Activated CD4-positive, alpha-beta T cell treated with anti-CD3 and anti-CD28 coated beads, Interleukin-2, amount 10 ng/mL, durations not matched to agents 7 days and 5 days (primary cell): ENCODE measurements at places on chromosomes 3 and 15. TPM values are rescaled to one million over a fixed set of nuclear protein-coding genes. Genes with fewer than 3 reads are reported as not detected.

GRCh38 chr3:180059356-180059755 lies 22.6 kb upstream of the PEX5L start:
- no peaks in the 10 kb centered on the region for H3K4me1 ChIP-seq
- H3K36me3 ChIP-seq, result no peaks in the 10 kb centered on the region
- no peak for DNase-seq
- H3K4me3 ChIP-seq, result no peak overlapping the region

DNA sequence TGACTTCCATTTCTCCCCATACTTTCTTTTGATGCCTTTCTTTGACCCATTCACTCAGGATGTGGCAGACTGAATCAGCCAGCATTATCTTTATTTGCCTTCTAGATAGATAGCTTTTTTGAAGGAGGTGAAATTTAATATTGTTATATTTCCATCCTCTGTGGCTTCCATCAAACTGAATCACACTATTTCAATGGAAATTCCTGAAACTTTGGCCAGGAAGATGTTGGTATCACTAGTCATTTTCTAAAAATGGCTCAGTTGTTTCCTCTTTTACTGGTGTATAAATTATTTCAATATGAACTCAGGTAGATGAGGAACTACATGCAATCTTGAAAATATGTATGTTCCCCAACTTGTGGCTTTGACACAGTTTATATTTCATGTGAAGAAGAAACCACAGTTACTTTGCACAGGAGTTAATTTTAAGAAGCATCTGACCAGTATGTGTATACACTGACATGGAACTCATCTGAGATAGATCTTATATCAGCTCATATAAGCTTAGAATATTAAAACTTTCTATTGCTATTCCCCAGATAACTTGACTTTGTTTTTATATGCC lies 248.3 kb downstream of the CGGBP1 start:
- DNase-seq, result no peak
- H3K27ac ChIP-seq, result no peak overlapping the region
- H3K4me3 ChIP-seq, result no peak overlapping the region
- peaks cover 1% of the 10 kb centered on the region for H3K4me1 ChIP-seq
- H3K36me3 ChIP-seq, result no peaks in the 10 kb centered on the region

- no peak overlapping the region for H3K27ac ChIP-seq
- H3K4me1 ChIP-seq, result no peaks in the 10 kb centered on the region
- H3K4me3 ChIP-seq, result no peak overlapping the region
- no peaks in the 10 kb centered on the region for H3K27me3 ChIP-seq
- no peak for DNase-seq
Observed at GRCh38 chr3:3615533-3615932, 183.7 kb upstream of the LRRN1 start.

DNA sequence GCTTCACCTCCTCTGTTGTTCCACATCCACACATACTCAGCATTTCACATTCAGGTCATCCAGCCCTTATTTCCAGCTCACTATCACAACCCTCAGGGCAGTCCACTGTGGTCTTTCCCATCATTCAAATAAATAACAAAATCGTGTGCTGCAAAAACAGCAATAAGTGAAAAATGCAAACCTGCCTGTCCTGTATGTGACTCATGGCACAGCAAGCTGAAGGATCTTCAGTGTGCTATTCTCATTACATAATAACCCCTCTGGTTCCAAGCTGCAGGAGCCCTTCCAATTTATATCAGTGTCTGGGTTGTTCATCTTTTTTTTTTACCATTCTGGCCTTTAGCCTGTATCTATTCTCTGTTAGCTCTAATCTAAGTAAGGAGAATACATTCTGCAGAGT lies 185.3 kb upstream of the UBE2E2 start:
- no peaks in the 10 kb centered on the region for H3K36me3 ChIP-seq
- H3K4me1 ChIP-seq, result no peaks in the 10 kb centered on the region
- H3K27ac ChIP-seq, result no peak overlapping the region
- DNase-seq, result no peak
- H3K4me3 ChIP-seq, result no peak overlapping the region

GRCh38 chr3:35946121-35946853 lies 307.0 kb downstream of the ARPP21 start:
- H3K4me1 ChIP-seq, result no peaks in the 10 kb centered on the region
- no peak overlapping the region for H3K27ac ChIP-seq
- H3K4me3 ChIP-seq, result no peak overlapping the region
- H3K36me3 ChIP-seq, result no peaks in the 10 kb centered on the region
- H3K27me3 ChIP-seq, result no peaks in the 10 kb centered on the region

PLA2G4F gene
- total RNA-seq, result not detected

DNA sequence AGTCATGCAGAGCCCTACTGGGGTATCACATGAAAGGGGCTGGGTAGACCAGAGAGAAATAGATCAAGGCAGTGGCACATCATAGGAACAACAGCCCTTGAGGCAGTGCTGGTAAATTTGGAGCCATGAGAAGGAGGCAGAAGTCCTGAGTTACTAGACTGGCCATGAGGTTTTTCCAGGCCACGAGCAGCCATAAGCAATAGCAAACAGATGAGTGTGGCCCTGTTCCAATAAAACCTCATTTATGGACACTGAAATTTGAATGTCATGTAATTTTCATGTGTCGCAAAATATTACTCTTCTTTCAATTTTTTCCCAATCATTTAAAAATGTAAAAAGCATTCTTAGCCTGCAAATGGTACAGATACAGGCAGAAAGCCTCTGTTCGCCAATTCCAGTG lies 28.1 kb upstream of the LRRN1 start:
- H3K36me3 ChIP-seq, result no peaks in the 10 kb centered on the region
- H3K27ac ChIP-seq, result no peak overlapping the region
- no peaks in the 10 kb centered on the region for H3K4me1 ChIP-seq

DNA sequence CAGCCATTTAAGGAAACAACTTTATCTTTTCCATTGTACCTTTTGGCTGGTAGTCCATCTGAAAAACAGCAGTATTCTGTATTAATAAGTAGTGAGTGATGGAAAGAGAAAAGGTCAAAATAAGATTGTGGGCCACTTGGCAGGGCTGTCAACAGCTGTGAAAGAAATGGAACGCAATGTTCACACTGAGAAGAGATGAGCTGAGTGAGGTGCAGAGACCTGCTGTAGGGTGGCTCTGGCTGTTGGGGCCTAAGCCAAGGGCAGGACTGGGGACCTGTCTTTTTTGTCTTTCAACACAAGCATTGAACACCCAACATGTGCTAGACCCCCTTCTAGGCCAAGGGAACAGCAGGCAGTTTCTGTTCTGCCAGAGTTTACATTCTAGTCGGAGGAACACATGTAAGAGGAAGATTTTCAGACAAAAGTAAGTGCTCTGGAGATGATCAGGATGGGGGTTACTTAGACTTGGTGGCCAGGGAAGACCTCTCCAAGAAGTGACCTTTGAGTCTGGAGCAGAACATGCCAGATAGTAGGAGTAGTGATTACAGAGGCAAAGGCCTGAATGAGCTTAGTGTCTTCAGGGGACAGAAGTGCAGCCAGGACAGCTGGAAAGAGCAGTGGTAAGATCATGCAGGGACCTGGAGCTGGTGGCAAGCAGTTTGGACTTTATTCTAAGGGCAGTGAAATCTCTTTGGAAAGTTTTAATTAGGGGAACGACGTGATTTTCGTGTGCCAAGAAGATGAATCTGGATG lies 29.6 kb downstream of the TSEN2 start:
- no peaks in the 10 kb centered on the region for H3K4me1 ChIP-seq
- H3K4me3 ChIP-seq, result no peak overlapping the region
- H3K36me3 ChIP-seq, result no peaks in the 10 kb centered on the region

- no peak overlapping the region for H3K27ac ChIP-seq
- H3K4me3 ChIP-seq, result no peak overlapping the region
Observed at GRCh38 chr3:194690501-194691372, 5.1 kb downstream of the FAM43A start.

OR5K2 gene
- not detected for total RNA-seq

- H3K4me1 ChIP-seq, result peaks cover 24% of the 10 kb centered on the region
- DNase-seq, result no peak
- H3K27ac ChIP-seq, result no peak overlapping the region
- peaks cover 27% of the 10 kb centered on the region for H3K36me3 ChIP-seq
- no peaks in the 10 kb centered on the region for H3K27me3 ChIP-seq
Observed at GRCh38 chr3:45616158-45616557, 21.6 kb downstream of the LIMD1 start.

- H3K36me3 ChIP-seq, result no peaks in the 10 kb centered on the region
- peaks cover 8% of the 10 kb centered on the region for H3K4me1 ChIP-seq
- H3K4me3 ChIP-seq, result no peak overlapping the region
- DNase-seq, result no peak
- H3K27me3 ChIP-seq, result peaks cover 45% of the 10 kb centered on the region
Observed at GRCh38 chr3:48306860-48307530, 26.5 kb downstream of the SPINK8 start.

DNA sequence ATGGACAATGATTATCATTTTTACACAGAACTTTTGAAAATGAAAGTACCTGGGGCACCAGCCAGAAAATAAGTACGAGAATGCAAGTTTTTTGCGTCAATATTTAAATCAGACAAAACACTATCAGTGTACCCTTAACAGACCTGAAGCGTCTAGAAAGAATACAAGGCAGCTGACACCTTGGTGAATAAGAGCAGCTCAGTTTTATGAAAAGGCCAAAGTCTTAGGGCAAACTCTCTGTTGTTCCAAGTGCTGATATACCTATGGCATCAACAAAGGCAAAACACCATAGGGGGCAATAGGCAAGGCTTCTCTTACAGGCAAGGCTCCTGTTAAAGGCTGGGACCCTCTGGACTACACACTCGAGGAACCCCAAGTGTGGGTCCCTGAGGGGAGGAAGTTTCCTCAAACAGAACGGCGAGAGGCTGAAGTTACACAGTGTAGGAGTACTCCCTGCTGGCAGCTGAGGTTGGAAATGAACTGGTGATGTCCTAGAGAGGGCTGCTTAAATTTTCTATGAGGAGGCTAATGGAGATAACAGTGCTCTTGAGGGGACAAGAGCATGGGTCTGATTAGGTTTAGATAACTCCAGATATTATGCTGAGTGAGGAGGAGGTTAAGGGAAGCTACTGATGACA lies 291.0 kb downstream of the TIGIT start:
- peaks cover 9% of the 10 kb centered on the region for H3K4me1 ChIP-seq
- H3K36me3 ChIP-seq, result no peaks in the 10 kb centered on the region
- no peak for DNase-seq
- no peak overlapping the region for H3K27ac ChIP-seq
- H3K4me3 ChIP-seq, result no peak overlapping the region

GRCh38 chr3:9045371-9045770 lies 82.1 kb upstream of the RAD18 start:
- no peak overlapping the region for H3K4me3 ChIP-seq
- no peak overlapping the region for H3K27ac ChIP-seq
- H3K4me1 ChIP-seq, result no peaks in the 10 kb centered on the region
- no peaks in the 10 kb centered on the region for H3K27me3 ChIP-seq
- no peaks in the 10 kb centered on the region for H3K36me3 ChIP-seq
- no peak for DNase-seq

OR5K4 gene
- not detected for total RNA-seq

- peaks cover 5% of the 10 kb centered on the region for H3K27me3 ChIP-seq
- no peak overlapping the region for H3K27ac ChIP-seq
- no peaks in the 10 kb centered on the region for H3K4me1 ChIP-seq
- no peak overlapping the region for H3K4me3 ChIP-seq
Observed at GRCh38 chr3:93843981-93844380, 129.7 kb downstream of the PROS1 start.

OXTR gene
- total RNA-seq, result 0.65 TPM

GRCh38 chr3:17631609-17632008 lies 110.8 kb downstream of the TBC1D5 start:
- peaks cover 25% of the 10 kb centered on the region for H3K4me1 ChIP-seq
- no peaks in the 10 kb centered on the region for H3K27me3 ChIP-seq
- H3K36me3 ChIP-seq, result peaks cover 2% of the 10 kb centered on the region

- H3K27me3 ChIP-seq, result peaks cover 52% of the 10 kb centered on the region
- H3K4me3 ChIP-seq, result no peak overlapping the region
- no peaks in the 10 kb centered on the region for H3K4me1 ChIP-seq
- H3K36me3 ChIP-seq, result no peaks in the 10 kb centered on the region
Observed at GRCh38 chr3:46619845-46620778, 7.8 kb downstream of the FAM240A start.

ARHGEF26 gene
- 0.06 TPM for total RNA-seq

DNA sequence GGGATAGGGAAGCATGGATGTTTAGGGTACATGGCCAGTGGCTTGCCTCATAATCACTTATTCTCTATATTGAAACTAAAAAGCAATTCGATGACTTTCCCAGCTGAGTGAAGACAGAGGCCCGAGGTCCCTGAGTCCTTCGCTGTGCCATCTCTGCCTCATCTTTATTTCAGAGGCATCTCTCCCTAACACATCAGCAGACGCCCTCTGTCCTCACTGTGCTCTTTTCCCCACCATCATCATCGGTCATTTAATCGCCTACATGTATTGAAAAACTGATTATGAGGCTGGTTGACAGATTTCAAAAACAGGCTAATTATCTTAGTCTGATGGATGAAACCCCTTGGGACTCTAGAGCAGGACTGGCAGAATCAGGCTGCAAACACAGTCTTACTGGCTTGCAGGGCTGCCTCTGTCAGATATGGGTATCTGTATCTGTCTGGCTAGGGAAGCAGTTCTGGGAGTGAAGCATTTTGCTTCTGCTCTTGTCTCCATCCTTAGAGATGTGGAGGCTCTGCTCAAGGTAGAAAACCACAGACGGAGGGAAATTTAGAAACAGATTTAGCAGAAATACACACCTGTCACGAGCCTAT lies 291.0 kb upstream of the CHRM5 start:
- H3K27ac ChIP-seq, result no peak overlapping the region
- peaks cover 5% of the 10 kb centered on the region for H3K27me3 ChIP-seq
- DNase-seq, result no peak
- no peak overlapping the region for H3K4me3 ChIP-seq

PP2D1 gene
- total RNA-seq, result not detected
